Thyroid gland (tissue), 4 donors: ENCODE measurements at places on chromosomes 13 and 19. TPM values are rescaled to one million over a fixed set of nuclear protein-coding genes. Genes with fewer than 3 reads are reported as not detected.
A peak's percentile ranks its signal among the peaks of the same experiment; 100 is the strongest.

DNA sequence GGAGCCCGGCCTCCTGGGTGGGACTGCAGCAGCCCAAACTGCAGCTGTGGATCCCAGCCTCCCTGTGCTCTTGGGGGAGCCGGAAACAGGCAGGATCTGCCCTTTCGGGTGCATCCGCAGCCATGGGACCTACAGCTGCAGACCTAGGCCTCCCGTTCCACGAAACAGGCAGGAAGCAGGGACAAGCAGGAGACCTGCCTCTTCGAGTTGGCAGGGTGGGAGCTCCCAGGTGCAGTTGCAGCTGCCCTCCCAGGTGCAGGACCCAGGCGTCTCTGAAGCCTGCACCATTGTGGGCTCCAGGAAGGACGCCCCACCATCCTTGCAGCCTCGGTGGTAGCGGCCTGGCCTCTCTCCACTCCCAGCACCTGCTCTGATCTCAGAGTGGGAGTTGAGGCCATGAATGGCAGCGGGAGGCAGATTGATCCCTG, 189.0 kb upstream of the KLHL1 start:
- no peak overlapping the region for H3K27ac ChIP-seq
- H3K27me3 ChIP-seq = no peaks in the 10 kb centered on the region
- DNase-seq = no peak
- H3K4me3 ChIP-seq = no peak overlapping the region

The HMG20B gene
- total RNA-seq = 93.3 TPM

The U2AF1L4 gene
- 37.9 TPM for total RNA-seq

- no peak overlapping the region for H3K27ac ChIP-seq
- peaks cover 4% of the 10 kb centered on the region for H3K4me1 ChIP-seq
- no peaks in the 10 kb centered on the region for H3K27me3 ChIP-seq
- no peak overlapping the region for H3K4me3 ChIP-seq
Measured at GRCh38 chr19:49469828-49470614, 4.0 kb upstream of the FLT3LG start.

The ZNF627 gene
- total RNA-seq = 24.3 TPM

DNA sequence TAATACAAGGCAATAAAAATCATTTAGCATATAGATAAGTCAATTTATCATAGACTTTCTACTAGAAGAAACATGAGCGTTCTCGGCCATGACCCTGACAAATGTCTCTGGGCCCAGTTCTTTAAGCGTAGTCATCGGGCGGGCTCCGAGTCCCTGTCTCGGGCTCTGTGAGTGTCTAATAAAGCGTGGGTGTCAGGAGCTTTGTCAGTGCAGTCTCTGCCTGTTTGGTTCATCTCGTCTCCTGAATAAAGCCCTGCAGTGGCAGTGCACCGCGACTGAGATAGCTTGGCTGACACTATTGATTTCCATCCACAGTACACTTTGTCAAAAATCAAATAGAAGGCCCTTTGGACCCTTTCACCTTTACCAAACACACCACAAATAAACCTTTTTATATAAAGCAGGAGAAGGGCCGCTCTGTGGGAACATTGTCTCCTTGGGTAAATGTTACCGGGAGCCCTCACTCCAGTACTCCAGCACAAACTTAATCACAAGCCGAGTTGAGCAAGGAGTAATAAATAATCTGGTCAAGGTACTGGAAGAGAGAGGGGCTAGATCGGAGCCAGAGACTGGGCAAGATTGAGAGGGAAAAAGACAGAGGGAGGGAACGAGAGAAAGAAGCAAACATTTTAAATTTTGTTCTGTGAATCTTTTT, 368.2 kb upstream of the TSHZ3 start:
- no peaks in the 10 kb centered on the region for H3K27me3 ChIP-seq
- H3K27ac ChIP-seq = no peak overlapping the region
- no peaks in the 10 kb centered on the region for H3K4me1 ChIP-seq

DNA sequence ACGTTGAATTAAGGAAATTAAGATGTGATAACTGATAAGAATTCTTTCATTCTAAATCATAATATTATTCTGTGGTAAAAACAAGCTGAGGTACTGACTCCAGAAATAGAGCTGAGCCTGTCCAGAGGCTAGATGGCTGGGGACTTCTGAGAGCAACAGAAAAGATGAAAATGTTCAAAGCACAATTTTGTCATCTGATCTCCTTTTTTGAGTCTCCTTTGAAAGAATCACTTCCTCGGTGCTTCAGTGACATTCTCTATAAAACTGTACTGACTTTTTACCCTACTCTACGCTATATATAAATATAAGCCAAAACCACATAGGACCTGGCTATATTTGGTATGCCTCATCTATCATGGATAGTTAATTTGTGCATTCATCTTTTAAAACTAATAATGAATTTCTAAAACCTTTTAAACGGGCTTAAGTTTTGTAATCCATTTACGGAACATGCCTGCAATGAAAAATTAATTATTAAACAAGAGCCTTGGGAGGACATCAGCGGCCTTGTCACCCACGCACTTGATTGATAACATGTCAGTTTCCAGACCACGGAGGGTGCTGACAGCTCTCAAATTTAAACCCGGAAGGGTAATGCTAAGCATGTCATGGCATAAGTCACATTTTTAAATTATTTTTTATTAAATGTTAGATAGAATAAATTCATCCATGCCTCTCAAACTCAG, 235.5 kb downstream of the PCDH9 start:
- H3K27me3 ChIP-seq = no peaks in the 10 kb centered on the region
- no peaks in the 10 kb centered on the region for H3K4me1 ChIP-seq
- no peak for DNase-seq
- H3K4me3 ChIP-seq = no peak overlapping the region

The GJB6 gene
- 1.5 TPM for total RNA-seq

The PCDH20 gene
- total RNA-seq = 0.83 TPM

- H3K27me3 ChIP-seq = no peaks in the 10 kb centered on the region
- DNase-seq = no peak
- no peak overlapping the region for H3K27ac ChIP-seq
- H3K4me1 ChIP-seq = no peaks in the 10 kb centered on the region
- H3K4me3 ChIP-seq = no peak overlapping the region
Measured at GRCh38 chr13:32878163-32878562, 138.1 kb upstream of the KL start.

The GJB2 gene
- total RNA-seq = 3.1 TPM

DNA sequence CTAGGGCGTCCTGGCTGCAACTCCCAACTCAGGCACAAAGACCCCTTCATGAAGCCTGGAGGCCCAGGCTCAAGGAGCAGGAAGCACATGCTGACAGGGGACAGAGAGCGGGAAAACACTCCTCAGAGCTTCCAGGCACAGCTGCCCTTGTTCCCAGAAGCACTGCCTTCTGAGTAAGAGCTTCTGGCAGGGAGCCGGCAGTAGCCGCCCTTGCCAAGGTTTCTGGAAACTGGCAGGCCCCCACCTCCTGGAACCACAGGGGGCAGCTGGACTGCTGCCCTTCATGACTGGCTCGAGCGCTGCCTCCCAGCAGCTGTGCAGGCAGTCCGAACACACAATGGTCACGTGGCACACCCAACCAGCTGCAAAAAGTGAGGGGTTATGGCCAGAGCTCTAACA, 33.6 kb upstream of the EPHX3 start:
- H3K36me3 ChIP-seq = peaks cover 27% of the 10 kb centered on the region
- DNase-seq = peak; percentile 97
- no peaks in the 10 kb centered on the region for H3K27me3 ChIP-seq
- peak overlapping the region; percentile 67 for H3K27ac ChIP-seq
- H3K4me3 ChIP-seq = no peak overlapping the region

The ZNF738 gene
- total RNA-seq = 8.2 TPM

- no peak overlapping the region for H3K4me3 ChIP-seq
- H3K27me3 ChIP-seq = no peaks in the 10 kb centered on the region
- no peak overlapping the region for H3K27ac ChIP-seq
- DNase-seq = no peak
Measured at GRCh38 chr19:7524523-7524922, 2.1 kb downstream of the MCOLN1 start.

- H3K36me3 ChIP-seq = no peaks in the 10 kb centered on the region
- peak; percentile 6 for DNase-seq
- no peak overlapping the region for H3K27ac ChIP-seq
- H3K27me3 ChIP-seq = peaks cover 29% of the 10 kb centered on the region
- H3K4me1 ChIP-seq = peaks cover 45% of the 10 kb centered on the region
Measured at GRCh38 chr19:17948514-17948900, 15.7 kb downstream of the CCDC124 start.

DNA sequence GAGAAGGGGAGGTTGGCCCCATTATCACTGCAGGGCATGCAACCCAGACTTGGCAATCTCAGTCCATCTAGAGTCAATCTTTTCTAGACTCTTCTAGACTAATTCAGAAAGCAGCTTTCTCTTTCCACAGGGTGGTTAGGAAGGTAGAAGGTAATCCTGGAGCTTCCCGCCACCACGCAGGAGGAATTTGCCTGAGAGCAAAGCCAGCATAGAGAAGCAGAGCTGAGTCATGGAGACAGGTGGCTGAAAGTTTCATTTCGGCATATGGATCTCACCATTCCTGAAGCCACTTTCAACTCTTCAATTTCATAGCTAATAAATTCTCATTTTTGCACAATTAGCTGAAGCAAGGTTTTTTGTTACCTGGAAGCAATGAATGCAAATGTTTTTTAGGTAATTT, 29.0 kb upstream of the FFAR2 start:
- H3K4me3 ChIP-seq = no peak overlapping the region
- no peaks in the 10 kb centered on the region for H3K27me3 ChIP-seq
- H3K36me3 ChIP-seq = no peaks in the 10 kb centered on the region
- H3K27ac ChIP-seq = no peak overlapping the region
- peaks cover 7% of the 10 kb centered on the region for H3K4me1 ChIP-seq

The KLK15 gene
- not detected for total RNA-seq

The OR10H1 gene
- not detected for total RNA-seq

DNA sequence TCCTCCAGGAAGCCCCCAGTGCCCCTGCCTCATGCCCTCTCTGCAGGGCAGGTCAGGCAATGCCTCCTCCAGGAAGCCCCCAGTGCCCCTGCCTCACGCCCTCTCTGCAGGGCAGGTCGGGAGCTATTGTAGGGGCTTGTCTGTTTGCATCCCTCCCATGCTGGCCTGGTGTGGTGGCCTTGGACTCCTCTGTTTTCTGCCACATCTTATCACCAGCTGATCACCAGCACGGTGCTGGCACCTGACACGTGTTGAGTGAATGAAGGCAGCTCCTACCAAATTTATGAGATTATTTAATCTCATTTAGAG, 51.5 kb upstream of the C13orf46 start:
- peaks cover 12% of the 10 kb centered on the region for H3K4me1 ChIP-seq
- DNase-seq = no peak

- H3K4me3 ChIP-seq = no peak overlapping the region
- H3K36me3 ChIP-seq = no peaks in the 10 kb centered on the region
- no peak overlapping the region for H3K27ac ChIP-seq
- DNase-seq = no peak
- no peaks in the 10 kb centered on the region for H3K27me3 ChIP-seq
Measured at GRCh38 chr13:50320271-50320862, 305.1 kb downstream of the KCNRG start.

The ZNF844 gene
- total RNA-seq = 18.9 TPM

The SPACA4 gene
- total RNA-seq = not detected

The ZNF837 gene
- 15.7 TPM for total RNA-seq

GRCh38 chr19:17109962-17110598, 34.5 kb downstream of the MYO9B start:
- H3K4me3 ChIP-seq = no peak overlapping the region
- DNase-seq = peak; percentile 10
- H3K27ac ChIP-seq = no peak overlapping the region
- H3K4me1 ChIP-seq = no peaks in the 10 kb centered on the region
- H3K36me3 ChIP-seq = no peaks in the 10 kb centered on the region
